ENCODE measurements at places on chromosomes 1 and 21.

- no peak for DNase-seq
These were observed 51.5 kb downstream of the APP start for GRCh38 chr21:26118938-26119540.

DNA sequence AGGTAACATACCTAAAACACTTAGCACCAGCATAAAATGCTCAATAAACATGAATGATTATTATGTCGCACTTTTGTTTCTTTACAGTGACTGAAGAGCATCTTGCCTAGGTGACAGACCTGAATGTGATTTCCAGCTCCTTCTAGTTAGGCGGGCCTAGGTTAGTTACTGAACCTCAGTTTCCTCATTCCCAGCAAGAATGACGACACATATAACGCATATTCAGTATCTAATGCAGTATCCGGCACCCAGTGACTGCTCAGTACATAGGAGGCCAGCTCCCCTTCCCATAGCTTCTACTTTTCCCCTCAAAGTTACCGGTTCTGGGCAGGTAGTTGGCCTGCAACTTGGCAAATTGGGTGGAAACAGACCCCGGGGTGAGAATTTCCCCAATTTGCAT, 763 bp downstream of the AUNIP start:
- no peak for DNase-seq

DNA sequence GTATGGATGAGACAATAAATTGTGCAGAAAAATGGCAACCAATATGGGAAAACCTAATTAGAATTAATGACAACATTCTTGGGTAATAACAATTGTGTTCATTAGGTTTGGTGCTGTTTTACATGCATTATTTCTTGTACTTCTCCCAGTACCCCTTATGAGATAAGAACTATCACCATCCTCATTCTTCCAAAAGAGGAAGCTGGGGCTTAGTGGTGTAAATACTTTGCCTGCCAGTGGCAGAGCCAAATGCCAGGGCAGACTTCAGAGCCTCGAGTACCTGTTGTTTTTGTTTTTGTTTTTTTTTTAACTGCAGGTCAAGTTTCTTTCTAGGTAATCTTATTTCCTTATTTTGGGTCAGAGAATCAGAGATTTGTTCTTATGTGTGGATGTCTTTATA, 206.4 kb downstream of the RHOU start:
- no peak for DNase-seq

- DNase-seq, result no peak
These were observed 163.4 kb downstream of the CACNA1E start for GRCh38 chr1:181646710-181647109.

DNA sequence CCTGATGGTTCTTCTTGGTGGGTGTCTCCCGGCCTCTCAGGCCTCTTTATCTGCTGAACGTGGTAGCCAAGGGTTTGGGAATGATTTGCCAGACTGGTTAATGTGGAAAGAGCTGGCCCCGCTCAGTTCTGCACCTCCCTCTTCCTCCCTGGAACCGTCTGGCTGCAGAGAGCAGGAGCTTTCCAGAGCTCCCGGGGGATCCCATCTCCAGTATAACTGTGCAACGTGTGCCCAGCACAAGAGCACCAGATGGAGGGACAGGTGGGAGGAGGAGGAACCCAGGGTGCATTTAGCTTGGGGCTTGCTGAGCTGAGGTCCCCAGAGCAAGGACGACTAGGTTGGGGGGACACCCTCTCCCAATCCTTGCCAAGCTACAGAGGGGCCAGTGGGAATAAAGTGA, 5.0 kb downstream of the TFF1 start:
- no peak for DNase-seq

GRCh38 chr1:162004441-162004950, 19.2 kb downstream of the OLFML2B start:
- no peak for DNase-seq

DNA sequence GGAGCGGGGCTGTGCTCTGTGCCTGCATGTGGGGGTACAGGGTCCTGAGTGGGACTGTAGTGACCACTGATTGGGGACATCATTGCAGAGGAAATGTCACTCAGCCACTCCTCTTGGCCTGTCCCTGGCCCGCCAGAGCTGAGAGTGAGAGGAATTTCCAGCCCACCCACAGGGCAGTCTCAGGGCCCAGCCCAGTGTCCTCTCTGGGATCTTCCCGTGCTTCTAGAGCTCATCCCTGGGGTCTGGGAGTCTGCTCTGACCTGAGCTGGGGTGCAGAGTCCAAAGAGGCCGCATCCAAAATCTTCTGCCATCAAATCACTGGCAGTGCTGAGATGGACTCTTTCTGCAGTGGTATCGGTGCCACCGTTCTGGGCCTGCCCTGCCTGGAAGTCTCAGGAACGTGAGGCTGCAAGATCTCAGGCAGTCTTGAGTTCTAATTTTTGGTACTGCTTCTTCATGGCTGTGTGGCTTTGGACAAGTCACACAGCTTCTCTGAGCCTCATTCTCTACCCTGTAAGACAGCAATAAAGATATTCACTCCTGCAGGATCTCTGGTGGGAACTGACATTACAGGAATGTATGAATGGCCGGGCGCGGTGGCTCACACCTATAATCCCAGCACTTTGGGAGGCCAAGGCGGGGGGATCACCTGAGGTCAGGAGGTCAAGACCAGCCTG, 100.8 kb upstream of the TARDBP start:
- DNase-seq, result no peak

DNA sequence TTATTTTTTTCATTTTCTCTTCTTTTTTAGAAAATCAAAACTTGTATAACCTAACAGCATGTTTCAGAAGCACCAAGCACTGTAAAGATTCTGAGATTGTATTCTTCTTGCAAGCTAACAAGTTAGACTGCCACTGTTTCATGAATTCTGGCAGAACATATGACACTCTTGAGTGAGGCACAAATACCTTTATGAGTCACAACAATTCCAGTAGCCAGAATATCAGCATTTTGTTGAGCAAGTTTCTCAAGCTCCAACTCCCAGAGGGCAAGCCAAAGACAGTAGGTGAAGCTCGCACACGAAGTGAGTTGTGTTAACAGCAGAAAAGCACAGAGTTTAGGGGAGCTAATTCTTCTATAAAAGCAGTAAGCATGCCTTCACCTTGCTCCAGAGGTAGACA, 268.8 kb upstream of the NCAM2 start:
- DNase-seq, result no peak

DNA sequence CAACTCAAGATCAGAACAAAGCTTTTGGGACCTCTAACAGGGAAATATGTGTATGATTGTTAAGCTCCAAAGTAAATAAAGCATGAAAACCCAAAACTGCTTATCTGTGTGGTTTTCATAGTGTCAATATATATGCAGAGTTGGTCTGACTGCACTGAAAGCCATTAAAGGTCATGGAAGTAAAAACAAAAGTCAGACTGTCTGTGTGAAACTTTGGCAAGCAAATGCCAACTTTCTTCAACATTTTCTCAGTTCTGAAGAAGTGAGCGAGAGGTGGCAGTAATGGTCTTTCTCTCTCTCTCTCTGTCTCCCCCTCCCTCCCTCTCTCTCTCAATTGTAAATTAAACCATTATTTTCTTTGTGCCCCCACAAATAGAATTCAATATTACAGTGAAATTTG, 100.1 kb upstream of the S1PR1 start:
- DNase-seq, result no peak

DNA sequence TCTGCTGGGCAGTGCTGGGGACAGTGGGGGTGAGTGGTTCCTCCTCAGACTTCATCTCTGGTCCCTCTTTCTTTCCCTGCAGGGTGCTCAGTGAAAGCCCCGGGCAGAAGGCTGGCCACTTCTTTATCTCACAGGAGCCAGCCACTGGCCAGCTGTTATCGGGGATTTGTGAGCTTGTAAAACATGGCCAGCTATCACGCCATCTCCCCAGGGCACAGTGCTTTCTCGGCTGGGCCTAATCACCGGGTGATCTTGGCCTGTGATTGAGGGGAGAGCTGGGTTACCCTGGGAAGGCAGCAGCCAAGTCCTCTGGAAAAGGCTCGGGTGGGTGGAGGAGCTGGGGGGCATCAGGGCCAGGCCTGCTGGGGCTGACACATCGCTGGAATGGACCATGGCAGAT, 83.0 kb downstream of the IGSF21 start:
- DNase-seq, result no peak

GRCh38 chr1:12001249-12001917, 17.9 kb upstream of the MIIP start:
- DNase-seq, result no peak

DNA sequence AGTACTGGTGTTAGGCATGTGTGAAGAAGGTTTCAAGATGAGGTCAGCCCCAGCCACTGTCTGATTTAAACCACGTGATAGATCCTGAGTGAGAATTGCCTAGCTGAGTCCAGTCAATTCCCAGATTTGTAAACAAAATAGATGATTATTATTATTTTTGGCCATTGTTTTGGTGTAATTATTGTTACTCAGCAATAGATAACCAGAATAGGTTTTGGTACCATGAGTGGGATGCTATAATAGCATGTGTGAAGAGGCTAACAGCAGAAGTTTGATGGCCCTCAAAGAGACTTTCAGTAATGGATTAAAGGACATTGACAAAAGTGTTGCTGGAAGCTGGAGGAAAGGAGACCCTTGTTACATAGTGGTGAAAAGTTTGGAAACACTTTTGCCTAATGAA, 214.8 kb downstream of the BACH1 start:
- no peak for DNase-seq

GRCh38 chr21:15020797-15021196, 44.0 kb downstream of the NRIP1 start:
- DNase-seq, result no peak

- no peak for DNase-seq
These were observed 1.1 kb downstream of the C1orf56 start for GRCh38 chr1:151048645-151049032.

DNA sequence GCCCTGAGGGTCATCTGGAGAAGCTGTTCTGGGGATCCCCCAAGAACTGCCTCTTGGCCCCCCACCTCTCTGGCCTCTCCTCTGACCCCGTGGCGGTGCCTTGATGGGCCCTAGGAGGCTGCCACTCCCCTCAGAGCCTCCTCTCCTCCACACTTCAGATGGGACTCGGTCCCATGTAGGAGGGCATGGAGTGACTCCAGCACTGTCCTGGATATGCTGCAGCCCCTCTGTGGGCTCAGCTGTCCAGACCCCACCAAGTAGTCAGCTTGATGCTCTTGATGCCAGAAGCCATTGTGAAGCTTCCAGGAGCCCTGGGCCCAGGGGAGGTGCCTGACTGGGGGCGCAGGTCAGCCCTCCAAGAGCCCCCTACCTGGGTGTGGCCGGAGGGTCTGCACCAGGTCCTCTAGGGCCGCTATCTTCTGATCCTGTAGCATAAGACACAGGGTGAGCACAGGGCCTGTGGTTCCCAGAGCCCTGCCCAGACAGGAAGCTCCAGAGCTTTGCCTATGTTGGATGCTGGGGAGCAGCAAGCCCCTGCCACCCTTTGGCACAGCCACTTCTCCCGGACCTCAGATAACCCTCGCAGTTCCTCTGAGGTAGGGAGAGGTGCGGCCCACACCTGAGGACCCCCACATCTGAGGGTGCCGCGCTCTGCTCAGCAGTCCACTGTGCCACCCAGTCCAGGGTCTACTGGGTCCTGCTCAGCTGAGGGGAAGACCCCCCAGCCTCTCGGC, 9.2 kb downstream of the UBXN11 start:
- DNase-seq, result no peak

DNA sequence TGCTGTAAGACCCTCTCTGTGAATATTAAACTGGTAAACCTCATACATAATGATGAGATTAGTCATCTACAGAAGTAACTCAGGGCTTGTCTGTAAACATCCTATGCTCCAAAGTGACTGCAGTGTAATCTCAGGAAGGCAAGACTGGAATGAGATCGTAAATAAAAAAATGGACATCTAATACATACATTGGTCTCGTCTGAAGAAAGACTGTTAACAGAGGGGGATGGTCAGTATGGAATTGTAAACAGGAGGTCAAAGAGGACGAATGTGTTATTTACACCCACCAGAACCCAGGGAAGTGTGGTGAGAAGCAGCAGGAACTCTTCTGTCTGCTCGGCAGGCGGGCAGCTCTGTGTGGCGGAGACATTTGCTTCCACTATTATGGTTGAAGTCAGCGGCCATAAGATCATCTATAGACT, 51.4 kb downstream of the DISC1 start:
- no peak for DNase-seq

DNA sequence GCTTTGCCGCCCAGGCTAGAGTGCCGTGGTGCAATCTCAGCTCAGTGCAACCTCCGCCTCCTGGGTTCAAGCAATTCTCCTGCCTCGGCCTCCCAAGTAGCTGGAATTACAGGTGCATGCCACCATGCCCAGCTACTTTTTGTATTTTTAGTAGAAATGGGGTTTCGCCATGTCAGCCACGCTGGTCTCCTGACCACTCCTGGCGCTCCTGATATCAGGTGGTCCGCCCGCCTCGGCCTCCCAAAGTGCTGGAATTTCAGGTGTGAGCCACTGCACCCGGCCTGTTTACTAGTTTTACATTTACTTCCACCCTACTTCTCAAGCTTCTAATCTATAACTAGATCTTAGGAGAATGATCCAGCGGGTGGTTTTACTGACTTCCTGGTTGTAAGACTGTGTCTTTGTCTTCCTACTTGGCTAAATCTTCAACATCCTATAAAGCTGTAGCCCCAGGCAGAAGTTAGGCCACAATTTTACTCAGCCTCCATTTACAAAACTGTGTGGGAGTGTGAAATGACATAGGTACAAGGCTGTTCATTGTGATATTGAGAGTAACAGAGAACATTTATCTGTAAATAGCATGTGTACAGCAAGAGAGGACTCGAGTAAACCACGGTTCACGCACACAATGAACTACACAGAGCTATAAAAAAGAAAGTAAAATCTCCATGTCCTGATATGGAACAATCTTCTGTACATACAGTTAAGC, 9.6 kb upstream of the POU2F1 start:
- DNase-seq, result no peak

DNA sequence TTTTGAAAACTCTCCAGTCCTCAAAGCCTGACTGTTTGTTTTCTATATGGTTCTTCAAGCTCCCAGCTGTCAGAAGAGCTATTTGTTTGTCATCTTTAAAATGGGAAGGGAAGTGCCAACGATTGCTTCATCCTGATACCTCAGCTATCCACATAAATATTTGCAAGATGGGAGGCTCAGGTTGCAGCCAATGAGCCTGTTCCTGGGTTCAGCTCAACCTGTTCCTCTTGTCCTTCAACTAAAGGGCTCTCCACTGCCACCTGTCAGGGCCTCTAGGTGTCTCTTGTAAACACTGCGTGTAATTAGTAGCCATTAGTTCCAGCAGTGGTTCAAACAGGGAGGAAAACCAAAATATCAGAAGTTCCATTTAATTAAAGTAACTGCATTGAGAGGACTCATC, 445.1 kb downstream of the AJAP1 start:
- no peak for DNase-seq

All from GM12864 (cell line).